ENCODE measurements at places on chromosomes 6 and 20.

GRCh38 chr6:129195643-129196042, 312.7 kb downstream of the LAMA2 start:
- DNase-seq = no peak

DNA sequence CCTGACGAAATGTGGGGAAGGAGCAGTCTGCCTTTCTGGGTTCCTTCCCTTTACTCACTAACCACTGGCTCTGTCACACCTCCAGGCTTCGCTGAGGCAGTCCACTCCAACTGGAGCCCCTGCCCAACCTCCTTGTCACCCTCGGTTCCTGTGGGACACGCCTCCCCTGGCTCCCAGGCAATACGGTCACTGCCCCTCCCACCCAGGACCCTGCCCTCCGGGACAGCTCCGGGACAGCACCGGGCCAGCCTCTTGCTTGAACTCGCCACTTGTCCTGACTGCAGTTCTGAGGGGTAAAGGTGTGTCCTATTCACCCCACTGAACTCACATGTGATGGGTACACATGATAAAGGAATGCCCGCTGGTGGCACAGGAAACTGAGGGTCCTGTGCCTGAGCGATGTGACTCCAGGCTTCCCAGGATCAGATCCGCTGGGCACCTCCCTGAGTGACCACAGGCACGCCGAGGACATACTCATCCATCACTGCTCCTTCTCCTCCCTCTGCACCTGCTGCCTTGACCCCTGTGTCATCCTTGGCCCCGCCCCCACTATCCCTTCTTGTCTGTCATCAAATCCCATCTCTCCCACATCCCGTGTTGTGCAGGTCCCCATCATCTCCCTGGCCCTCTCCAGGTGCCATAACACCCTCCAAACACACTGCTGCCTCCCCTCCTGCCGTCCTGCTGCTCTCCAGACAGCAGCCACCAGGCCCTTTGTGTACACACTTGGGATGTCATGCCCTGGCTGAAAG, 7.9 kb downstream of the SDCBP2 start:
- DNase-seq = no peak

- no peak for DNase-seq
Observed at GRCh38 chr6:167341038-167341583, 16.2 kb downstream of the TTLL2 start.

- DNase-seq = no peak
Observed at GRCh38 chr6:82484737-82485626, 121.4 kb downstream of the TPBG start.

GRCh38 chr6:10272591-10272990, 142.3 kb downstream of the TFAP2A start:
- DNase-seq = no peak

GRCh38 chr6:81487489-81487888, 265.0 kb downstream of the TENT5A start:
- DNase-seq = no peak

DNA sequence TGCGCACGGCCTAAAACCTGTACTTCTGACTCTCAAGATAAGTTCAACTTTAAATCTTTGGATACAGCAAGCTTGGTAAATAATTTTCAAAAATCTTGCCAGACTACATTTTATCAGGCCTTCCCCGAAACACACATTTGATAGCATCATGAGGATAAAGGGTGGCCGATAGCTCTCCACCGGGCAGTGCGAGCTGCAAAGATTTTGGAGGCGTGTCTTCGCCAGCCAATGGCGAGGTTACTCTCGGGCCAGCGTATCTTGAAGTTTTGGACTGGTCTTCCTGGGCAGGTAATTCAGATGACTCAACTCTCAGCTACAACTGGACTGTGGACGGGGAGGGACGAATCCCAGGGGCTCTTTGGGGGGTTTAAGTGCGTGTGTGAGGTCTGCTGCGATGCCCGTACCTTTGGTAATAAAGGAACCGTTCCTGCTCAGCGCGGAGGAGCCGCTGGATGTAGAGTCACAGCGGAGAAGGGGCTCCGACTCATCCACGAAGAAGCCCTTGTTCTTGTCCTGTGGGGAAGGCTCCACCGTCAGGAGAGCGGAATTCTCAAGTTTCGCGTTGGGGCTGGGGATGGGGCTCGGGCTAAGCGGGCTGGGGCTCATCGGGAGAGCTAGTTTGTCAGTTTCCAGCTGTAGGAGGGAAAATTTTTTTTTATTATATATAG, 75.3 kb downstream of the TNFRSF21 start:
- no peak for DNase-seq
